ENCODE measurements at places on chromosomes 2 and 18.

- no peak for DNase-seq
Measured at GRCh38 chr2:44295633-44296359, 20.5 kb downstream of the SLC3A1 start.

DNA sequence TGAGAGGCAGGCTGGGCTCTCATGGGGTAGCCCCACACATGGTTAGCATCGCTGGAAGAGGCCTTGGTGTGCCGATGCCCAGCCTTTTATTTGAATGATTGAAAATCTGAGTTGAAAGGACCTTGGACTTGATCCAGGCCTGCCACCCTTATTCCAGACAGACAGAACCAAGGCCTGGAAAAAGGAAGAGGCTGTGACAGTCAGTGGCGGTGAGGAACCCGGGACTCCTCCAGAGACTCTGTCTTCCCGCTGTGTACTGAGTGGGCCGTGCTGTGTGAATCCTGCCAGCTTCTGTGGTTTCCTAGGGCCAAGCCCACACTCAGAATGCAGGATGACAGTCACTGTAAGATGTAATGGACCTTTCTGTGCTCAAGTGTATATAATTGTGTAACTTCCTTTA lies 218.5 kb downstream of the LDLRAD4 start:
- no peak for DNase-seq

- no peak for DNase-seq
Measured at GRCh38 chr2:33577084-33577483, 22.0 kb downstream of the FAM98A start.

- no peak for DNase-seq
Measured at GRCh38 chr2:74700643-74701372, 46.8 kb downstream of the SEMA4F start.

DNA sequence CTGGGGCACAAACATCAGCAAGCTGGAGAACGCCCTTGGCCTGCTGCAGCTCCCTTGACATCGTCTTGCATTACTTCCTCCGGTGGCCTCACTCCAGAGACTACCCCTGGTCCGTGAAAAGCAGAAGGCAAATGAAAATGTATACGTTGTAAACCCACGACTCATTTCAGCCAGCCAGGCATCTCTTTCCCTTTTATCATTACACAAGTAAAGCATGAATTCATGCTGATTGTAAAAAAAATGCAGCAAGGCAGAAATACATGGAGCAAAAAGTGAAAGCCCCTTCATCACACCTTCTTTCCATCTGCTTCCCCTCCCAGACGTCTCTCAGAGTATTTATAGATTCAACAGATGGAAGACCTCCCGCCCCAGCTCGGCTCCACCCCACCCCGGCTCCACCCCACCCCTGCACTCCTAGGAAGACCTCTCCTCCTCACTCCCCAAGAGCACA lies 41.6 kb upstream of the RALBP1 start:
- no peak for DNase-seq

DNA sequence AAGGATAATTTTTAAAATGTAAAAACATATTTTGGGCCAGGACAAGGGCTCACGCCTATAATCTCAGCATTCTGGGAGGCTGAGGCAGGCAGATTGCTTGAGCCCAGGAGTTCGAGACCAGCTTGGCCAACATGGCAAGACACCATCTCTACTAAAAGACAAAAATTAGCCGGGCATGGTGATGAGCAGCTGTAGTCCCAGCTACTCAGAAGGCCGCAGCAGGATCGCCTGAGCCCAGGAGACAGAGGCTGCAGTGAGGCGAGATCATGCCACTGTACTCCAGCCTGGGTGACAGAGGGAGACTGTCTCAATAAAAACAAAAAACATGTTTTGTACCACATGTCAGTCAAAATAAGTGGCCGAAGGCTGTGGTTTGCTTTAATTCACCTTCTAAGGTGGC lies 122.5 kb downstream of the HDAC4 start:
- no peak for DNase-seq

GRCh38 chr2:137168552-137168951 lies 403.2 kb downstream of the THSD7B start:
- no peak for DNase-seq

GRCh38 chr2:95071856-95072255 lies 46.3 kb downstream of the MAL start:
- no peak for DNase-seq

DNA sequence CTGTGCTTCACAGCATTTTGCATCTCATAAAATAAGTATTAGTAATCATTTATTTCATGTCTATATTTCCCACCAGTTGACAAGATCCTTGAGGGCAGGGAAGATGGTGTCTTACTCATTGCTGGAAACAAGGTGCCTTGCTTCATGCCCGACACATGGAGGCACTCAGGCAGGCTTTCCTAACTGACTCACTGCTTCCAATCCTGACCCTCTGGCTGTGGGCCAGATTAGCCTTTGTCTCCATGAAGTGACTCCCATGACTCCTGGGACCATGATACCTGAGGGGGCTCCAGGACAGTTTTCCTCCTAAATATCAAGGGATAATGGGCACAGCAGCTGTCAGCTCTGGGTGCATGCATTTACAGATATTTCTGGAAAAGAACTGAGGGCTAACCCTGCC lies 275.1 kb downstream of the AGPS start:
- no peak for DNase-seq

GRCh38 chr2:18413676-18414396 lies 146.6 kb downstream of the RDH14 start:
- no peak for DNase-seq

- no peak for DNase-seq
Measured at GRCh38 chr2:240465765-240466578, 30.5 kb downstream of the GPC1 start.

DNA sequence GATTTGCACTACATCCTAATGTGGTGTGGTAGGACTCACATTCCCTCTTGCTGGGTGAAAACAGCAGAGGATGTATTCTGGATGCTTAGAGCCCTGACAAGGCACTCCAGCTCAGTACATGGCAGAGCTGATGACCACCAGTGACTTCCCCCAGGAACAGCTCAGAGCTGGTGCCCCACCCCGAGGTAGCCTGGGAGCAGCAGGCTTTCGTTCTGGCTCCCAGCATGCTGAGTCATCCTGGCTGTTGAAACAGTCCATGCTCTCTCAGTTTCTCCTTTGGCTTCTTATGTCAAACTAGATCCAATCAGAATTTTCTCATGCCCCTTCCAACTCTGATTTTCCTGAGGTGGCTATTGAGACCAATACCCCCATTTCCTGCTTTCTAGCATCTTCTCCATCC lies 438.2 kb downstream of the NBAS start:
- no peak for DNase-seq

DNA sequence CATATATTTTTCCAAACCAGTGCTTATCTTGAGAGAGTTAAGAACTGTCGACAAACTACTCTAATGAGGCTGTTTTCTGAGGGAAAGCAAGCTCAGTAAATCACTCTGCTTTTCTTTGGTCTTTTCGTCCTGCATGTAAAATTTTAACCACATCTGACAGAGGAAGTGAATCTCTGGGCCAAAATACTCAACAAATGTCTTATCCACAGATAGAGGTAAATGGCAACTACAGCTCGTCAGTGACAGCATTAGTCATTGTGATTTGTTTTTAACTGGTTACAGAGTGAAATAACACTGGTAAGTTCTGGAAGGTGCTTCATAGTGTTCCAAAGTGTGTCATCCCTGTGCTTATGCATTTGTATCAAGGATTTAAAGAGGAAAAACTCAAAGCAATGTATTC lies 82.6 kb upstream of the SLC8A1 start:
- no peak for DNase-seq

- DNase-seq = no peak
Measured at GRCh38 chr18:13611601-13612195, 114.7 kb downstream of the FAM210A start.

GRCh38 chr2:234278556-234279255 lies 218.2 kb downstream of the ARL4C start:
- DNase-seq = no peak

DNA sequence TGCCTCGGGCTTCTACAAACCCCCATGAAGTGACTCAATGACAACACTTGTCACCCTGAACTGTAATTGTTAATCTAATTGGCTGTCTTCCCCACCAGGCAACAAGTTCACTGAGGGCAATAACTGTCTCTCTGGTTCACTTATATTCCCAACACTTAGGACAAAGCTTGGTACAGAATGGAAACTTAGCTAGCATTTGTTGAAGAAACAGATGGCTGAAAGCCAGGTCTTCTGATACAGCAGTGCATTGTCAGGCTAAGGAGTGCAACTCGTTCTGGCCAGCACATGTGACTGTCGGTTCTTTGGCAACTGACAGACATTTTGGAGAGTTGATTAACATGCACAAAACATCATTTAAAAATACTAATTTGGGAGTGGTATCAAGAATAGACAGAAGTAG lies 14.6 kb upstream of the DNAJC27 start:
- no peak for DNase-seq

GRCh38 chr2:75389271-75389670 lies 171.5 kb downstream of the EVA1A start:
- DNase-seq = no peak

DNA sequence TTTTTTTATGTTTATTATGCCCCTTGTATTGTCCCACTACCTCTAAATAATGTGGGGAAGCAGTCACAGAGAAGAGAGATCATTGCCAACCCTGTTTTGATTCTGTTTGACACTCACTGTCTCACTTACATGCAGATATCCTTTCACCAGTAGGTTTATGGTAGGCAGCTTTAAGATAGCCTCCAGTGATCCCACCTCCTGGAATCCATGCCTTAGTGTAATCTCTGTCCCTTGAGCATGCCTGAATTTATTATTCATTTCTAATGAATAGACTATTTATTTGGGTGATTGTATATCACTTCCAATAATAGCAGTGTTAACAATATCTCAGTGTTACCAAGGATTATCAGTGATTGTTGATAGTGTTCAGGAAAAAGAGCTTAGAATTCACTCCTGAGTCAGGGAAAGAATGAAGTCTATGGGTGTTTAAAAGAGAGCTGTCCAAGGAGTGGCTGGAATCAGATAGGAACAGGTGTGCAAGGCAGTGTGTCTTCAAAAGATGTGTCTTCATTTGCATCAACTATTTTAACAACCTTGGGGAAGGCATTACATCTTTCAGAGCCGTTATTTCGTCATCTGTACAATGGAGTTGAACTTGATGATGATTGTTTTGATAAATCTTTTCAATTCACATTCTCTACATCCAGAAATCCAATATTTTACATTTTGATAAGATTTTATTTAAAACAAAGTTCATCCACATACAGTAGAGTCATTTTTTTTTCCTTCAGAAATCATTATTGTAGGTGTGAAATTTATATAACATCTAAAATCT lies 31.9 kb downstream of the PKP4 start:
- no peak for DNase-seq

DNA sequence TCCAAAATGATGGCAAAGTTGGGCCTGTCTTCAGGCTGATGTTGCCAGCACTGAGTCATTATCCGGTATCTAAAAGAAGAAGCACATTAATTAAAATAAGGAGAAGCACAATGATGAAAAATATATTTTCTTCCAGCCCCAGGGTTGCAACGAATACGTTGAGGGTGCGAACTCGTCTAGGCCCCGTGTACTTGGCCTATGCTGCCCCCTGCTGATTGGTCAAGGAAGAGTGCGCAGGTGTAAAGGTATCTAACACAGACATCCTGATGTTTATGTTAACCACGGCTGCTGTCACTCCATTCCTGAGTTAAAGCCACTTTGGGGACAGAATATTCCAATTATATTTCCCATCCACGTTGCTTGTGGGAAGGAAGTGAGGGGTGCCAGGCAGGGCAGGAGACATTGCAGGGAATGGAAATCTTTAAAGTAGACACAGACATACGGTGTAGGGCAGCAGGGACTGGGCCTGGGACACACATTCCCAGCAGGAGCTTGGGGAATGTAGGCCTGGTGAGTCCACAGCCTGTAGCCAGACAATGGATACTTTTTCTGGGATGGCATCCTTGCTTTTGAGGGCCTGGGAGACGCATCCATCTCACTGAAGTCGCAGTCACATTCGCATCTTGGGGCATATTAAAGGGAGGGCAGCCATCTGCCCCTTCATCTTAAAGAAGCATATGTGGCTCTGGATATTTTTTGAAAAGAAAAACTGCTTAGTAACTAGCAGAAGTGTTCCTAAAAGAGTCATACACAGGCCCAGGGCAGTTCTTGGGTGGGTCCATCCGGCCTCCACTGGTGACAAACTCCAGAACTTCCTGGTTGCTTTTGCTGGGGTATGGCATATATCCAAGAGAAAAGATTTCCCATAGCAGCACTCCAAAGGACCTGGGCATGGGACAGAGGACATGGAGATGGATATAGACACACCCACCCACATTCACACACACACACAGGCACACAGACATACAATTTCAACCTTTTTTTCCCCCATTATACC lies 81.9 kb downstream of the CLIP4 start:
- DNase-seq = peak; percentile 63
